Mesothelial cell of epicardium (in vitro differentiated cells): ENCODE measurements at places on chromosomes 7 and 10.

DNA sequence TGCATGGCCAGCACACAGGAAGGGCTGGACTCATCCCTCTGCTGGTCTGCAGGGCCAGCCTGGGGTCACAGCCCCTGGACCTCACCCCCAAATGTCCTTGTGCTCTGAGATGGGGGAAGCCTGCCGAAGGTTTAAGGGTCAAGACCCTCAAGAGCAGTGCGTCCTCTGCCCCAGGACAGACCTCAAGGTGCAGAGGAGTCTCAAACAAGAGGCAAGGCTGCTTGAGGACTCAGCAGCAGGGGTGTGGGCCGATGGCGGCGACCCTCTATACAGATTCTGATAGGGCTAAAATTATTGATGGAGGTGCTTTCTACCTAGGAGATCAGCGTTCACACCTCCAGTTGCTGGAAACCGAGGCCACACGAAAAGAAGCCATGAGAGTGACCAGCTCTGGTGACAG lies 80.7 kb downstream of the ZRANB1 start:
- no peak for DNase-seq

- DNase-seq: no peak
Measured at GRCh38 chr7:48611993-48612392, 312.4 kb upstream of the CDC14C start.

DNA sequence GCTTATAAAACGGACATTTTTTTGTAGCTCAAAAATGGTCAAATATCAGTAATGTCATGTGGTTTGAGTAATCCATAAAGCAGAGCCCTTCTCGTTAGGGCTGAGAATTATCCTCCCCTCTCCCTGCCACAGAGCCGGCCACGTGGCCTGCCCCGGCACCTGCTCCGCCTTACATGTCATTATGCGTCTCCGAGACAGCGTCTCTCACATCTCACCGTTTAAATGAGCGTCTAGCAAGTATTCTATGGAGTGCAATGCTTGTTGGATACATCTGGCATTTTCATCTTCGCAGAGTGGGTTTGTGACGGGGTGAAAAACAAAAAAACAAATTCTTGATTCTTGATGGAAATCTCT lies 86.1 kb downstream of the CUX1 start:
- no peak for DNase-seq

DNA sequence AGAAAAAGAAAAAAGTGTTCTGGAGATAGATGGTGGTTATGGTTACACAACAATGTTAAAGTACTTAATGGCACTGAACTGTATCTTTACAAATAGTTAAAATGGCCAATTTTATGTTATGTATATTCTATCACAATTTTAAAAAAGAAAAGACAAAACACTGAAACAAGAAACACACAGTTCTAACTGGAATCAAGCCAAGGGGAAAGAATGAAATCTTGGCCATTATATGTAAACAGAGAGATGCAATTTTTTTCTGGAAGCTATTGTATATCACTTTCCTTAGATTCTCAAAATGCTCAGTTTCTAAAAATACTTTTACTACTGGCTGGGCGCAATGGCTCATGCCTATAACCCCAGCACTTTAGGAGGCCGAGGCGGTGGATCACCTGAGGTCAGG lies 4.1 kb downstream of the COA1 start:
- DNase-seq: no peak

DNA sequence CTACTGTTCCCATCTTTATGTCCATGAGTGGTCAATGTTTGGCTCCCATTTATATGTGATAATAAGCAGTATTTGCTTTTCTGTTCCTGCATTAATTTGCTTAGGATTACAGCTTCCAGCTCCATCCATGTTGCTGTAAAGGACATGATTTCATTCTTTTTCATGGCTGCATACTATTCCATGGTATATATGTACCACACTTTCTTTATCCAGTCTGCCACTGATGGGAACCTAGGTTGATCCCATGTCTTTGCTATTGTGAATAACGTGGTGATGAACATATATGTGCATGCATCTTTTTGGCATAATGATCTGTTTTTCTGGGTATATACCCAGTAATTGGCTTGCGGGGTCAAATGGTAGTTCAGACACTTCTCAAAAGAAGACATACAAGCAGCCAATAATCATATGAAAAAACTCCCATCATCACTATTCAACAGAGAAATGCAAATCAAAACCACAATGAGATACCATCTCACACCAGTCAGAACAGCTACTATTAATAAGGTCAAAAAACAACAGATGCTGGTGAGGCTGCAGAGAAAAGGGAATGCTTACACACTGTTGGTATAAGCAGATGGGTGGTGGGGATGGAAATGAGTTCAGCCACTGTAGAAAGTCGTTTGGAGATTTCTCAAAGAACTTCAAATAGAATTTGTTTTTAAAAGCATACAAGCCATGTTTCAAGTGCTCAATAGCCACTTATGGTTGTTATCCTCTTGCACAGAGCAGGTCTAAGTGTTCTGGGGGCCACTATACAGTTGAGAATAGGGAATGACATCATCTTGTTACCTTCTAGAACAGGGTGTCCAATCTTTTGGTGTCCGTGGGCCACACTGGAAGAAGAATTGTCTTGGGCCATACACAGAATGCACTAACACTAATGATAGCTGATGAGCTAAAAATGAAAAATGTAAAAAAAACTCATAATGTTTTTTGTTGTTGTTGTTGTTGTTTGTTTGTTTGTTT lies 23.2 kb upstream of the SDK1 start:
- DNase-seq: no peak

DNA sequence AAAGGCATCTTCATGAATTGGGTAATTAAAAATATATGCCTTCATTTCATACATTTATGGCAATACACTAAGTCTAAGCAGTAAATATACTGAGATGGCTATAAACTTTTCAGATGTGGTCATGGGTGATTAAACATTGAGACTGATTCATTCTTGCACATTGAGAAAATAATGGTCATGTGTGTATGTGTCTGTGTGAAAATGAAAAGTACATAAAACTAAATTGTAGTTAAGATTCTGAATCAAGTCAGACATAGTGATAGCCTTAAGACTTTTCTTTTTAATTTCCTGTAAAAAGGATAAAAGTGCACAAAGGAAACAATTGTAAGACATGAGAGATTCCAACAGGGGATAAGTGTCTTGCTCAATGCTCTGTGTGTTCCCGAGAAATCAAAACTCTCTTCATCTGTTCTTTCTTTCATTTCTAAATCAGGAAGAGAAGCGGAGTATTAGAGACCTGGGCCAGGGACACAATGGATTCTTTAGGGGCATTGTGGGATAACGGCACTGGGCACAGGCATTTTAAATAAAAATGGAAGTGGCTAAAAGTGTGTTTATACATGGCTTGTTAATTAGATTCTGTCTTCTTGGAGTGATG lies 69.8 kb upstream of the AGR3 start:
- DNase-seq: no peak

- DNase-seq: no peak
Measured at GRCh38 chr10:64369885-64370773, 848.9 kb downstream of the REEP3 start.

DNA sequence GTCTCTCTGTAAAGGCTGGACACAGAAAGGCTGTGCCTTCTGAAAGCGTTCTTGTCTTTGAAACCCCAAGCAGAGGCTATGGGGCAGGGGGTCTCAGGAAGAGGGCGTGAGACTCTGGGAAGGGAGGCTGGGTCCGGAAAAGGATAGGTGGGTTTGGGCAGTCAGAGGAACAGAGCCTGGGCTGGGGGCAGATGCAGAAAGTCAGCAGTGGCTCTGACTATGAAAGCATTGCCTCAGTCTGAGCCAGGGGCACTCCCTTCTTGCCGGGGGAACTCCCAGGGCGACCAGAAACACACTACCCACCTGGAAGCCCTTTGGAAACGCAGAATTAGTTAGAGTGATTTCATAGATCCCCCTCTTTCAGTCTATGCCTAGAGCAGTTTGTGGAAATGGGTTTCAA lies 72.0 kb downstream of the VWA2 start:
- DNase-seq: no peak

GRCh38 chr10:51888263-51888662 lies 188.9 kb upstream of the CSTF2T start:
- DNase-seq: no peak

DNA sequence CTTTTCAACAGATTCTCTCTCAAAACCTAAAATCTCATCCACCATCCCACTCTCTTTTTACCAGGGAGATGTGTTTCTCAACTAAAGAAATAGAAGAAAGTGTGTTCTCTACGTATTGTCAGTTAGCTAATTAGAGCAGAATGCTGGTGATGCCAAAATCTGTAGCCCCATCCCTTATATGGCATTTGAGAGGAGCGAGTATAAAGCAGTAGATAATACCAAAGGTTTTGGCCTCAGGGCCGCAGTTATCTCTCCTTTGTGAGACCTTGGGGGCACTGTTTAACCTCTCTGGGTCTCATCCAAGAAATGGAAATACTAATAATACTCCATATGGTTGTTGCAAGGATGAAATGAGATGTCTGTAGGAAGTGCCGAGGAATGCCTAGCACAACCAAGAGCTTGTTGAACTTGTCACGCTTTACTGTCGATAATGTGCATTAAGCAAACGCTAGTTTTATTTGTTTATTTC lies 456 bp upstream of the DLD start:
- DNase-seq: no peak

GRCh38 chr10:69051710-69052487 lies 36.0 kb upstream of the SRGN start:
- DNase-seq: no peak

DNA sequence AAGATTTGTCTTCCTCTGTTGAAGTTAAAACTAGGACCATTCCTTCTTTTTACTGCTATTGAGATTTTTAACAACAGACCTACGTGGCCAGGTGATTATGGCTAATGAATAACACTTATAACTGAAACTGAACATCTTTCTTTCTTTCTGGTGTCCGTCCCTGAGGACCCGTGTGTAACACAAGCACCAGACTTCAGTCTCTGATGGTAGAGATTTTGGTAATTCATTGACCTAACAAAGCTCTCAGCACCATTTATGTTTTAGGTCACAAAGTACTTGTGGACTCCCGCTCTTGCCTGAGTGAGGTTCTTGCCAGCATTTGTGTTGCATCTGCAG lies 40.4 kb upstream of the TMEM229A start:
- no peak for DNase-seq

DNA sequence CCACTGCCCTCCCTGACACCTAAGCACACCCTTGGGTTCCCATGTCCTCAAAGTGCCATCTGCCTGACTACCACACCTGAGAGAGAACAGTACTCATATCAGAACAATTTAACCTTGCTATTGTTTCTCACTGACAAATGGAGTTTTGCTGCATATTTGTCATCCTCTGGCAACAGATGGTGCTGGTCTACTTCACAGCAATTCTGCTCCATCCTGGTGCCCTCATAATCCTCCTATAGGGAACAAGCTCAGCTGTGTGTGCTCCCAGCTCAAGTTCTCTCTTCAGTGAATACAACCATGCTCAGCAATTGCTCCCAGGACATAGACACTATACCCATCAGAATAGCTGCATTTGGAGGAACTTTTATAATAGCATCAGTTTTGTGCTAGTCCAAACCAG lies 32.8 kb upstream of the ITGB1 start:
- DNase-seq: no peak
